Skeletal muscle tissue (tissue), 5 donors: ENCODE measurements at places on chromosomes 5 and 9. TPM values are rescaled to one million over a fixed set of nuclear protein-coding genes. Genes with fewer than 3 reads are reported as not detected.

PLPP1 gene
- total RNA-seq = 101 TPM

GNA14 gene
- total RNA-seq = 3.7 TPM

FAT2 gene
- total RNA-seq = under 0.01 TPM

BTNL3 gene
- total RNA-seq = not detected

ARHGEF39 gene
- 0.52 TPM for total RNA-seq

NAA35 gene
- 20.9 TPM for total RNA-seq

ZDHHC21 gene
- 24.5 TPM for total RNA-seq

ZNF474 gene
- total RNA-seq = 2.6 TPM

TAF11L5 gene
- total RNA-seq = not detected
